ENCODE measurements at places on chromosomes 12 and 14.

GRCh38 chr12:109706747-109707469, 6.7 kb upstream of the FAM222A start:
- DNase-seq, result no peak

DNA sequence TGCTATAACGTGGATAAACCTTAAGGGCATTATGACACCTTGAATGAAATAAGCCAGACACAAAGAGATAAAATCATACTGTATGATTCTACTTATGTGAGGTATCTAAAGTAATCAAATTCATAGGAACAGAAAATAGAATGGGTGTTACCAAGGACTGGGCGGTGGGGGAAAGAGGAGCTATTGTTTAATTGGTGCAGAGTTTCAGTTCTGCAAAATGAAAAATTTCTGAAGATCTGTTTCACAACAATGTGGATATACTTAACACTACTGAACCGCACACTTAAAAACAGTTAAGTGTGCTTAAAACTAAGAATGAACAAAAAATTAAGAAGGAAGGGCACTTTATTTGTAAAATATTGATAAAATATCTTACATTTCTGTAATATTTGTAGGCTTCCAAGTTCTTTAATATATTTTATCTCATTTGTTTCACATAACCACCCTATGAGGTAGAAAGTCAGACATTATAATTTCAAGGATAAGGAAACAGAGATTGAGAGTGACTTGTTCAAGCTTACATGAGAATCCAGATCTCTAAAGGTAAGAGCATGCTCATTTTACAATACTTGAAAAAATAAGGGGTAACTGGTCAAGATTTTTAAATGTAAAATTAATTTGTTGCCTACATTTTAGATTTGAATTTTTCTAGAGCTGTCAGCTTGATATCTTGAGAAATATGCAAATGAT, 14.9 kb downstream of the LTA4H start:
- no peak for DNase-seq

DNA sequence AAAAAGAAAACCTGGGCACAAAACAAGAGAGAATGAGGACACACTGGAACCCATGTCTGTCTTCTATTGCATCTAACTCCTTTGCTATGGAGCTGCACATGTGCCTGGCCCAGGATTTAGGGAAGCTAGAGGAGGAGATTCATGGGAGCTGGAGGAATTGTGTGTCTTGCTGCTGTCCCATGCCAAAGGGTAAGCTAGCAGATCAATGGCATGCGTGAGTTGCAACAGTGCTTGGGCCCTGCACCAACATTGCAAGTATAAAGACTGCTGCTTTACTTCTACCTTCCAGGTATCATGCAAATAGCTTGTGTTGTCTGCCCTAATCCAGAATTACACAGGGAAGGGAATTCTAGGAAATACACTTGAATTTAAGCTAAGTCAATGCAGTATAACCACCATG, 196.4 kb upstream of the IGF1 start:
- DNase-seq, result no peak

DNA sequence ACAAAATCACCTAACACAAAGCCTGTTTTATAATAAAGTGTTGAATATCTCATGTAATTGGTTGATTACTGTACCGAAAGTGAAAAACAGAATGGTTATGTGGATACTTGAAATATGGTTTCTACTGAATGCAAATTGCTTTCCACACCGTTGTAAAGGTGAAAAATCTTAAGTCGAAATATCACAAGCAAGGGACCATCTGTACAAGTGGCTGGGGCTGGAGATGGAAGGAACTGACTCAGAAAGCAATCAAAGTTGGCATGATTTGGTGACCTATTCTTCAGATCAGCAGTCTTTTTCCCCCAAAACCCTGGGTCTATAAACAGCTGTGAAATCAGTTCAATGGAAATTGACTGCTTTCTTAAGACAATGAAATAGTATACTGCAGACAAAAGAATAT, 3.6 kb downstream of the CBX5 start:
- no peak for DNase-seq

DNA sequence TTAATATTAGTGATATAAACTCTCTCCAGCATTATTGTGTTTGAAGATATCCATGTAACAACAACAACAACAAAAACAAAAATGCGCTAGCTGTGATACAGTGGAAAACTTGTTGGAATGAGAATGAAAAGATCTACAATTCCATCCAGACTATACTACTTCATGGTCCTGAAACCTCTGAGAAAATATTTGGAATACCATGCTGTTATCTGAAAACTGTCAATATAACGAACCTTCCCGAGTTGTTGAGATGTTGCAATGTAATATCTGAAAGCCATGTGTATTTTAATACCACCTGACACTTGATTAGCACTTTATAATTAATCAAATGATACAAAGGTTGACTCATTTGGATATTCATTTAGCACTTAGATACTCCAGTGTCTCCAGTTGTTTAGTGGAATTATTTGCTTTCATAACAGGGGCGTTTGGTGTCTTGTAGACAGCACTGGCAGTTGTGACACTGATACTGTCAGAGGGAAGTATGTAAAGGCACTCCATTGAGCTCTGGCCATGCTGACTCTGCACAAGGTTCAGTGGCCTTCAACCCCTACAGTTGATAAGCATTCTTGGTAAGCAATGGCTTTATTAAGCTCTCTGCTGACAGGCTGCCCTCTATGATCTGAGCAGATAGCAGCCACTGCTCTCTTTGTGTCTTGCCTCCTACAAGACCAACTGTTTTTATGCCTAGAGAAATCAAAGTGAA, 447.1 kb upstream of the SEL1L start:
- no peak for DNase-seq

DNA sequence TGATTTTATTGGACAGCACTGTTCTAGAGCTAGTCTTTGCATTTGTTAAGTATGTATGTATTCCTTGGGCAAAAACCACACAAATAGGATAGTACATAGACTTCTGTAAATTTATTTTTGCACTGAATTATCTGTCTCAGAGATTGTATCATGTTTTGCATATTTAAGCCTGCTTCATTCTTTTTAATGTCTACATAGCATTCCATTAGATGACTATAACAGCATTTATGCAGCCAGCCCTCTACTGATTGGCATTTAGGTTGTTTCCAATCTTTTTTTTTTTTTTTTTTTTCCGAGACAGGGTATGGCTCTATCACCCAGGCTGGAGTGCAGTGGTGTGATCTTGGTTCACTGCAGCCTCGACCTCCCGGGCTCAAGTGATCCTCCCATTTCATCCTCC, 34.5 kb downstream of the SYNDIG1L start:
- DNase-seq, result no peak

GRCh38 chr12:93829016-93829415, 151.8 kb downstream of the CRADD start:
- no peak for DNase-seq

DNA sequence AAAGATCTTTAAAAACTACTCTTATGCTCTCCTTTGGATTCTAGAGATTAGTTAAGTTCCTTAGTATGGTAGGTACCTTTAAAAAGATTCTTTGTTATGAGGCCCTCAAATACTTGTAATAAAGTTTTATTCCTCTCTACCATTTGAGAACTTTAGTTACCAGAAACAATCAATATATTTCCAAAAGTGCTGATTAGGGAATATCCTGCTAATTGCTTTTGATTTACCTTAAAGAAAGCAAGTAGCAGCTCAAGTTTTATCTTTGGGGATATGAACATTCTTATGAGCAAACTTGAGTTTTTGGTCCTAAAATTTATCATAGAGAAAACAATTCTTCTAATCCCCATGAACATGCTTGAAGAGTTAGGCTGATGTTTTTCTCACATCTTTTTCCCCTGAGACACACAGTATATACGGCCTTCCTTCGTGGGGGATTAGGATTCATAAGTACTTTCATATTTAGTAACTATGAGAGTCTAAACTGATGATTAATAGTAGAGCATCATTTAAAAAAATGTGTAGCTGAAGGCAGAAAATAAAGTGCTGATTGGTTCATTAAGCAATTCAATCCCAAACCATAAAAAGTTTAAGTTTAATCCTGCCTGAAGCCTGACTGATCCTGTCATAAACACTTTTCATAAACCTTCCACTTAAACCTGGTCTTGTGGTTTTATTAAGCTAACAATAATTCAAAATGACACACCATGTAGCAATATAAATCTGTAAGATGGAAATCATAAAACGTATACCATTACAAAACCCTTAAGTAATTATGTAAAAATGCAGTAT, 380.5 kb upstream of the FBXO33 start:
- no peak for DNase-seq

DNA sequence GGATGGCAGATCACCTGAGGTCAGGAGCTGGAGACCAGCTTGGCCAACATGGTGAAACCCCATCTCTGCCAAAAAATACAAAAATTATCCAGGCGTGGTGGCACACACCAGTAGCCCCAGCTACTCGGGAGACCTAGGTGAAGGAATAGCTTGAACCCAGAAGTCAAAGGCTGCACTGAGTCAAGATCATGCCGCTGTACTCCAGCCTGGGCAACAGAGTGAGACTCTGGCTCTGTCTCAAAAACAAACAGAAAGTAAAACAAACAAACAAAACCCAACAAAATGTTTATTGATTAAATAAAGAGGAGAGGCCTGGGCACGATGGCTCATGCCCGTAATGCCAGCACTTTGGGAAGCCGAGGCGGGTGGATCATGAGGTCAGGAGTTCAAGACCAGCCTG, 5.5 kb downstream of the ZCCHC8 start:
- no peak for DNase-seq

- DNase-seq, result no peak
These were observed 1.1 kb downstream of the ABCD4 start for GRCh38 chr14:74301594-74302151.

DNA sequence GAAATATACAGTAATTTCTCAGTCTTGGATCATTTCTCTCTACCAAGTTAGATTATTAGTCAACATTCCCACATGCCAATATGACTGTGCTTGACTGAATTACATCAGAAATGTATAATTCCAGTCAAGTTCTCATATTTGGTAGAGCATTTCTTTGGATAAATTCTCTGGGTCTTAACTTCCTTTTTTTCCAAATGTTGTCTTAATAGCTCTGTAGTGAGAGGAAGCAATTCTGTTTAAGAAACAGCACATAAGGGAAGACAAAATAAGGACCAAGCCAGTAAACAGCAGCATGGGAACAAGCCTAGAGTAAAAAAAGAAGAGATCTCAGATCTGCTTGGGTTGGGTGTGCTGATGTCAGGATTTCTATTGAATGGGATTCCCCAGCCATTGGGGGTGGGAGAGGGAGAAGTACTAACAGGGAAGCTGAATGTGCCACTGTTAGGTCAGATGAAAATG, 14.2 kb upstream of the DYRK2 start:
- no peak for DNase-seq

DNA sequence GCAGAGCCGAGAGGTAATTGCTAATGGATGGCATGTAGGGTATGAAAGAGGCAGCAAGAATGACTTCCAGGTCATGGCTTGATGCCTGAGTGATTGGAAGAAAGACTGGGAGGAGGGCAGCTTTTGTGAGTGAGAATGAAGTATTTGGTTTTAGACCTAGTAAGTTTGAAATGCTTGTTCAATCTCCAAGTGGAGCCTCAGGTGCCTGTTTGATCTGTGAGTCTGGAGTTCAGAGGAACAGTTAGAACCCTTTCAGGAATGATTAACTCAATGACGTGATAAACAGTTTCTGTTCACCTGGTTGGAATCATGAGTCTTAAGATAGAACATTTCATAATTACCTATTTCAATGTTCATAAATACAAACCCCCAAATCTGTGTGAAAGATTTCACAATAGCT, 10.4 kb downstream of the KCNJ8 start:
- DNase-seq, result no peak

Data from hematopoietic multipotent progenitor cell treated with erythropoietin and hydrocortisone succinate and interleukin-3 and kit ligand, for 6 days (in vitro differentiated cells).